ENCODE measurements at places on chromosomes 6 and 20.

GRCh38 chr6:161922631-161923119, 648.8 kb upstream of the AGPAT4 start:
- no peak for DNase-seq

GRCh38 chr6:35557239-35557638, 44.5 kb upstream of the TULP1 start:
- no peak for DNase-seq

- DNase-seq: no peak
These were observed 50.7 kb upstream of the TPD52L1 start for GRCh38 chr6:125102891-125103290.

GRCh38 chr6:130760006-130760405, 67.2 kb upstream of the SMLR1 start:
- no peak for DNase-seq

DNA sequence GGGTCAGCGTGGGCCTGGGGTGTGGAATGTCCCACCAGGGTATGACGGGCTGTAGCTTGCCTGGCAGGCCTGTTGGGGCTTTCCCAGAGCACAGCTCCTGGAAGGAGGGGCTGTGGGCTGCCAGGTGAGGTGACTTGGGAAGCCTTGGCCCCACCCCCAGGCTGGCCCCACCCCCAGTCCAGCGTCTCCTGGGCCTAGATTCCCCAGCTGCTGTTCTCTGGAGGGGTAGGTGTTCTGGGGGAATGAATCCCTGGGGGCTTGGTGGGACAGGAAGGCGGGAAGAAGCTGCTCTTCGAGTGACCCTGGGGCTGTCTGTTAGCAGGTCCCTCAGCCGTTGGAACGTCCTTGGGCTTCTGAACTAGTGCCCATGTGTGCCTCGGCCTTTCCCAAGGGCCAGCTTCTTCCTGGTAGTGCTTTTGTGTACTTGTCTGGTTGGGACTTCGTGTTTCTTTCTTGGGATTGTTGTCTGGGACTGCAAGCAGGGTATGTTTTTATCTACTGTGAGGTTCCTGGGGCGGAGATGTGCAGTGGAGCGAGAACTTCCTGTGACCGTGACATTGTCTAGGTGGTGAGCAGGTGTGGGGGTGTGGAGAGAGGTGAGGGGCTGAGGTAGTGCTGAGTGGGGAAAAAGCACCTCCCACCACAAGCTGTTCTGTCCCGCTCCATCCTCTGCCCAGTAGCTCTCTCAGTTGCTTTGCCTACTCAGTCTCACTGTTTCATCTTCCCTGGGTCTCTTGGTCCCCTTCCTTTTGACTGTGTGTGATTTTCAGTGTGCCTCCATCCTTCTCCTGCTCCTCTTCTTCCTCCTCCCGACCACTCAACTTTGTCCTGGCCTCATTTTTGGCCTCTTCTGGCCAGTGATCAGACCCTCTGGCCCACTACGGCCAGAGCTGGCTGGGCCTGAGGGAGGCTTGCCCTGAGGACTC, 1.3 kb upstream of the DDR1 start:
- DNase-seq: no peak

Measured in activated gamma-delta T cell (primary cell).